ENCODE measurements at places on chromosomes 16 and 17.

- DNase-seq, result peak; percentile 38
Measured at GRCh38 chr17:79915850-79916430, 76.7 kb upstream of the CBX4 start.

GRCh38 chr17:69815406-69815805 is 259.6 kb upstream of the KCNJ16 start:
- no peak for DNase-seq

GRCh38 chr16:22316411-22316811 is 19.2 kb downstream of the POLR3E start:
- no peak for DNase-seq

DNA sequence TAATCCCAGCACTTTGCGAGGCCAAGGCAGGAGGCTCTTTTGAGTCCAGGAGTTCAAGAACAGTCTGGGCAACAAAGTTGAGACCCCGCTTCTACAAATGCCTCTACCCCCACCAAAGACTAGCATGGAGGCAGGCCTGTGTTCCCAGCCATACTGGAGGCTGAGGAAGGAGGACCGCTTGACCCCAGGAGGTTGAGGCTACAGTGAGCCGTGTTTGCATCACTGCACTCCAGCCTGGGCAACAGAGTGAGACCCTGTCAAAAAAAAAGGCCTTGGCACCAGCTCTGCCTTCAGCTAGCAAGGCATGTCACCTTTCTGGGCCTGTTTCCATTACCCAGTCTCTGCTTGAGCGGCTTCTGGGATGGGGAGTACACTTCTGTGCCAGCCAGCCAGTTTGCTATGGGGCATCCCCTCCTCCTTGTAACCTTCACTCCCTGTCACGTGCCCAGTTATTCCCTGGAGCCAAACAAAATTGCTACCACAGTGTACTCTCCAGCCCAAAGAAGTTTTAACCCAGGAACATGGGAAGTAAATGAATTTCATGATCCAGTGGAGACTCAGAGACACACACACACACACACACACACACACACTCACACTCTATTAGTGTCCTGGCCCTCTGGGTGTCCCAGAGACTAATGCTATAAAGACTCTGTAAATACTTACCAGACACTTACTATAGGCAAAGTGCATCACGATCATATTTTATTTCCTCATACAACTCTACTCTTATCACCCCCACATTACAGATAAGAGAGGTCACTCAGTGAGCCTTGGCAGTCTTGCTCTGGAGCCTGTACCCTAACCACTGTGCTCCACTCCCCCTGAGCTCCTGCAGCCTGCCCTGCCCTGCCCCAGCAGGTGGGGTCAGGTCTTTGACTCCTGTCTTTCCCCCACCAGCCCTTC is 2.5 kb downstream of the CISD3 start:
- no peak for DNase-seq

GRCh38 chr17:21291357-21291756 is 6.8 kb downstream of the MAP2K3 start:
- no peak for DNase-seq

DNA sequence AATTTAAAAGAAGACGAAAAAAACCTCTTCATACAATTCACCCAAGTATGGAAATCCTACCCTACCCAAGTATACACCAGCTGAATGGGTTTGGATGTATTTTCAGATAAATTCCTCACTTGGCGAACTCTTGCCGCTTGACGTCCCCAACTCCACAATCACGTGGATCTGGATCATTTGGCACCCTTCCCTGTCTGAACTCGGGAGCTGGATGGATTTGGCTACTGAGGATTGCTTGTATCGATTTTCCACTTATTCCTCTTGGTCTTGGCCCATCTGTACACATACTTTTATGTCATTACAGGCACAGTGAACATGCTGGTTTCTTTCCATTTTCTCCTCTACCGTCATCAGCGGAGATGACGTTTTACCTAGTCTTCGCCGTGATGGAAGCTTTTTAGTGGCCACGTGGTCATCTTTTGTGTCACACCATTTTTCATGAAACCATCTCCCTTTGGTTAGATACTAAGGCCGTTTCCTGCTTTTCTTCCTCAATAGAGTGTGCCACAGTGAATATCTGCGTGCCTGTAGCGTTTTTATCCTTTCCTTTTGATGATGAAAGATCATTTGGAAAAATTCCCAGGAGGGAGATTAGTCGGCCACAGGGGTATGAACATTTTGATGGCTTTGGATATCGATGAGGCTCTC is 47.1 kb downstream of the CMIP start:
- peak; percentile 47 for DNase-seq

DNA sequence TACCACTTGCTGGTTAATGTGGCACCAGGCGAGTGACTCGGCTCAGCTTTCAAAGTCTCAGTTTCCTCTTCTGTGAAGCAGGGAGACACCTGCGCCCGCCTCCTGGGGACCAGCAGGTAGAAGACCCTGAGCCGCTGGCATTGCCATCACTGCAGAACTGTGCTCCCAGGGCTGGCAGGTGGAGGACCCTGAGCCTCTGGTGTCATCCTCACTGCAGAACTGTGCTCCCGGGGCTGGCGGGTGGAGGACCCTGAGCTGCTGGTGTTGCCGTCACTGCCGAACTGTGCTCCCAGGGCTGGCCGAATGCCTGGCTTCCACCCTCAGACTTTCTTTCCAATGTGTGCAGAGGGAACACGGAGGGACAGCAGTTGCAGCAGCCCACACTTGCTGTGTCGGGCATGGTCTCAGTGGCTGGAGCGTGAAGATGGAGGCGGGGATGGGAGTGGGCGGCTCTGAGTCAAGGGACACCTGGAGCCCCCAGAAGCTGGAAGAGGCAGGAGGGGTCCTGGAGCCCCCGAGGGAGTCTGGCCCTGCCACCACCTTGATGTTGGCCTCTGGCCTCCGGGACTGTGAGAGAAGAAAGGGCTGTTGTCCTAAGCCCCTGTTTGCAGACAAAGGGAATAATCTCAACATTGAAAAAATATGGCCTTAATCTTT is 75.8 kb upstream of the METTL9 start:
- DNase-seq, result no peak

DNA sequence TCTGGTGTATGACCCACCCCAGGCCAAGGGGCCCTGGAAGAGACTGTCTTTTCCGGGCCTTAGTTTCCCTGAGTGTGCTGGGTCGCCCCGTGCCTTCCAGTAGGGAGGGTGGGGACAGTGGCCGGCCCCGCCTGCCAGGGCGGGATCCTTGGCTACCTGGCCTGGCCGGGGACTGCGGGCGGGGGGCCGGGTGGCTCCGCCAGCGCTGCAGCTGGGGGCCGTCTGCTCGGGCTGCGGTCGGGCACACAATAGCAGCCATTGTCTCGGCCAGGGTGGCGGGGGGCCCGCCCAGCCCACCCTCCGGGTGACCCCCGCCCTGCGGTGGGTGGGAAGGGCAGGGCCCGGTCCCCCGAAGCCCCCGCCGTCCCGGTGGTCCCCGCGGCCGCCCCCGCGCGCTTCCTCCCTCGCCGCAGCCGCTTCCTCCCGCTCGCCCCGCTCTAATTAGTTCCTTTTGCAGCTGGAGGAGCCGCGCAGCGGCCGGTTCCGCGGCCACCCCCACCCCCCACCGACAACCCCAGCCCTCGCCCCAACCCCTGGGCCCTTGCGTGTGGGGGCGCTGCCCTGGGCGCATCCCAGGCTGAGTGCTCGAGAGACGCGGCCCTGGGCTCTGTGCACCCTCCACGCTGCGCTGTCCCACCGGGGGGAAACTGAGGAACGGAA is 11.6 kb downstream of the GLIS2 start:
- DNase-seq, result no peak

- no peak for DNase-seq
Measured at GRCh38 chr17:14311186-14311705, 10.4 kb downstream of the HS3ST3B1 start.

GRCh38 chr17:45334231-45334630 is 17.4 kb upstream of the MAP3K14 start:
- DNase-seq, result no peak

GRCh38 chr17:64998436-64999190 is 57.9 kb downstream of the GNA13 start:
- no peak for DNase-seq

DNA sequence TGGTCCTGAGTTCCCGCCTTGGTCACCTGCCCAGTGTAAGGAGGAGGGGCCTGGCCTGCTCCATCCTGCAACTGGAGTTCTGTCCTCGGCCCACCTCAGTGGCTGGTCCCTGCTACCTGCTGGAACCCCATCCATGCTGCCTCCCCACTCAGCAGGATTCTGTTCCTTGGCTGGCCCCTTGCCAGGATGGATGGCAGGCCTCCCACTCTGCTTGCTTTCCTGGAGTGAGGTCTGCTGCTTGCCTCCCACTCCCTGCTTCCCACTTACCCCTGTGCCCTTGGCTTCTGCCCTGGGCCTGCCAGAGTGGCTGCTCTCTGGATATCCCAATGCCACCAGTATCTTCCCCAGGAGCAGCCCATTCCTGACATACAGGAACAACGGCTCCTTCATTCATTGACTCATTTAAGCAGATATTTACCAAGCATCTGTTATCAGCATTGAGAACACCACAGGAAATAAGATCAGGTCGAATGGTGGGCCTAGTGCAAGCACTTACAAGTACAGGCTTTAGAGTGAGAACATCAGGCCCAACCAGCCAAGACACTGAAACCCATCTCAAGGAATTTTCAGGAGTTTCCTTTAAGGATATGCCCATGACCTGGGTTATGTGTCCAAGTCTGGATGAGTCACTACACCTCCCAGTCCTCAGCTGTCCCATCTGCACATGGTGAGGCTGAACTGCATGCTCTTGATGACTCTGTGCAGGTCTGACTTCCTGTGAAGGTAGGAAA is 17.0 kb upstream of the RPRML start:
- DNase-seq, result peak; percentile 67

DNA sequence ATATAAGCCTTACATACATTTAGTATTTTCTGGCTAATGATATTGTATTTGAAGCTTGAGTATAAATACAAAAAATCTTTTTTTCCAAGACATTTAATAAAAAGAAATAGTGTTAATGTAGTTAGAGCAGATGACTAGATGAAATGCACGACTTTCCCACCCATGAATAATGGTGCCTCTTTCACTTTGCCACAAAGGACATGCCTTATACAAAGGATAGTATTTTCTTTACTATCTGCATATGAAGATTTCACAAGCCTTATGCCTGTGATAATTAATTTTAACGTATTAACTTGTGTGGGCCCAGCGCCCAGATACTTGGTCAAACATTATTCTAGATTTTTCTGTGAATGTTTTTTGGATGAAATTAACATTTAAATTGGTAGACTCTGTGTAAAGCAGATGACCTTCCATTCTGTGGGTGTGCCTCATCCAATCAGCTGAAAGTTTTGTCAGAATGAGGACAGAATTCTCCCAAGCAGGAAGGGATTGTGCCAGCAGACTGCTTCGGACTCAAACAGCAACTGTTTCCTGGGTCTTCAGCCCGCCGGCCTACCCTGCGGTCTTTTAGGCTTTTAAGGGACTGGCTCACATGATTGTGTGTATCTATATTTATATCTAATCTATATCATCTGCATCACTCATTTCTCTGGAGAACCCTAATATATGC is 115.4 kb downstream of the USP22 start:
- DNase-seq, result no peak

- DNase-seq, result no peak
Measured at GRCh38 chr16:13999895-14000425, 71.2 kb upstream of the MRTFB start.

- no peak for DNase-seq
Measured at GRCh38 chr16:38941-39892, 14.2 kb downstream of the POLR3K start.

- no peak for DNase-seq
Measured at GRCh38 chr16:75096656-75097055, 19.9 kb downstream of the LDHD start.

All from fibroblast of pulmonary artery (primary cell).